Mucosa of gallbladder (tissue), 1 donor: ENCODE measurements at places on chromosomes 2 and 18. TPM values are rescaled to one million over a fixed set of nuclear protein-coding genes. Genes with fewer than 3 reads are reported as not detected.
A peak's percentile ranks its signal among the peaks of the same experiment; 100 is the strongest.

GRCh38 chr2:106764614-106765013, 121.4 kb downstream of the ST6GAL2 start:
- no peak for DNase-seq

- DNase-seq = no peak
These were observed 55.9 kb downstream of the ARHGAP28 start for GRCh38 chr18:6785411-6785810.

DNA sequence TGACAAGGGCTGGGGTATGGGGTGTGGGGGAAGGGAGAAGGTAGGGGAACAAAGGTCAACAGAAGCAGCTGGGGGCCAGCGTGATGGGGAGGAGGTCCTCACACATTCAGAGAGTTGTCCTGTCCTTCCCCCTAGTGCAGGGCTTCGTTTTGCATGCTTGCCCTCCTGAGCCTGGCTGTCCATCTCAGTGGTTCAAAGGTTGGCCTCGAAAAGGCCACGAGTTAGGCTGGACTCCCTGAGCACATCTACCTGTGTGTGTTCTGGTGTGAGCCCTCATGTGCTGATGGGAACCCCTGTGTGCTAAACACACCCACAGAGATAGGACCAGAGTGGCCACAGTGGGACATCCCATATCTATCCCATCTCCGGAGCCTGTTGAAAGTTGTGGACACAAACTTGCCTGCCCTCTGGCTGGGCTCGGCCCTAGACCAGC, 51.9 kb downstream of the EPAS1 start:
- DNase-seq = no peak

GRCh38 chr18:74773171-74773624, 175.5 kb downstream of the ZNF407 start:
- DNase-seq = no peak

GRCh38 chr2:218756599-218757377, 25.2 kb upstream of the CYP27A1 start:
- no peak for DNase-seq

- peak; percentile 80 for DNase-seq
These were observed 143.5 kb downstream of the PKP4 start for GRCh38 chr2:158600155-158600802.

CCDC141 gene
- total RNA-seq = 90.3 TPM

KCNJ3 gene
- total RNA-seq = 5.3 TPM

MAPK4 gene
- total RNA-seq = 13.5 TPM
